ENCODE measurements at places on chromosomes 11 and 22.
A peak's percentile ranks its signal among the peaks of the same experiment; 100 is the strongest.

DNA sequence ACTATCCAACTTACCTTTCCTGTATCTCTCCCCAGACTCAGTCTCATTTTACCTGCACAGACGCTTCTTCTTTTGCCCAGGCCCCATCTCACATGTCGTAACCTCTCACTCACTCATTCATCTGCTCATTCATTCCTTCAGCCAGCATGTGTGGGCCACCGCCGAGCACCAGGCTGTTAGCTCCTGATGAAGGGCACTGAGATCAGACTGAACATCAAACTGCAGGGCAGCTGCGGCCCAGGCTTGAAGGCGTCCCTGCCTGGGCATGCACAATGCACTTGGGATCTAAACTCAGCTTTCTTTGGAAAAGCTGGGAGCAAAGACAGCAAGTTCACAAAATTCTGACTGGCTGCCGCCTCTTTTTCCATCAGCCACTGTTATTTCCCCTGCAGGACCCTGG lies 1456.3 kb downstream of the BRD1 start:
- no peak for DNase-seq

DNA sequence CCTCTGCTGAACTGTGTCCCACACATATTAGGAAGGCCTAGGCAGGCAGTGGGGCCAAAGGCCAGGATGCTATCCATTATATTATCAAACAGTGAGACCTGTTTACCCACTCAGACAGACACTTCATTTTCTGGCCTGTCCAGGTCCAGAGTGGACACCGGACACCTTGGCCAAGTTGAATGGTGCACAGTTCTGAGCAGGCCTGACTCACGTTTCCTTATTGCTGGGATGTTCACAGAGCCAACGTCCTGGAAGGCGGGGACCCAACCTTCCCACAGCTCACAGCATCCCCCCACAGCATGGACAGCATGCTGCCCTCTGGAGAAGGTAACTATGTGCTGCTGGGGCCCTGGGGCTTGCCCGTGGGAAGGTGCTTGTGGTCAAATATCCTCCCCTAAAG lies 86.6 kb downstream of the BTBD10 start:
- DNase-seq: no peak

DNA sequence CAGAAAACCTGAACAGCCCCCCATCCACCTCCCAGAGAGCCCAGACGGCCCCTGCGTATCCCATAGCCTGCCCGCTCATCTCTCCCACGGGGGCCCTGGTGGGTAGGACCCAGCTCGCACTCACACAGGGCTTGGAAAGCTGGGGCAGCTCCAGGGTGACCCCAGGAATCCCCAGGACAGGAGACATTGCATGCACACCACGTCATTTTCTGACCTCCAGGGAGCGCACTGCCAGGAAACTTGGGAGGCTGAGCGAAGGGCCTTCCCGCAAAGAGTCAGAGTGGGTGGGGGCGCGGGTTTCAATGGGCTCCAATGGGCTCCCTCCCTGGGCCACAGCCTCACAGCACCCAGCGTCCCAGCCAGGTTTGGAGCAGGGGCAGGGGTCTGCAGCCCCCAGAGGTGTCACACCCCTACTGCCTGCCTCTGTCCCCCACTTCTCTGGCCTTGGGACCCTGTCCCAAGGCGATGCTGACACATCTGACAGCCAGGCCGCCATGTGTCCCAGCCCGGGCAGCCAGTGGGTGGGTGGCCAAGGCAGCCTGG lies 8.2 kb upstream of the SYT8 start:
- no peak for DNase-seq

- no peak for DNase-seq
Observed at GRCh38 chr11:22539821-22540256, 85.8 kb downstream of the FANCF start.

DNA sequence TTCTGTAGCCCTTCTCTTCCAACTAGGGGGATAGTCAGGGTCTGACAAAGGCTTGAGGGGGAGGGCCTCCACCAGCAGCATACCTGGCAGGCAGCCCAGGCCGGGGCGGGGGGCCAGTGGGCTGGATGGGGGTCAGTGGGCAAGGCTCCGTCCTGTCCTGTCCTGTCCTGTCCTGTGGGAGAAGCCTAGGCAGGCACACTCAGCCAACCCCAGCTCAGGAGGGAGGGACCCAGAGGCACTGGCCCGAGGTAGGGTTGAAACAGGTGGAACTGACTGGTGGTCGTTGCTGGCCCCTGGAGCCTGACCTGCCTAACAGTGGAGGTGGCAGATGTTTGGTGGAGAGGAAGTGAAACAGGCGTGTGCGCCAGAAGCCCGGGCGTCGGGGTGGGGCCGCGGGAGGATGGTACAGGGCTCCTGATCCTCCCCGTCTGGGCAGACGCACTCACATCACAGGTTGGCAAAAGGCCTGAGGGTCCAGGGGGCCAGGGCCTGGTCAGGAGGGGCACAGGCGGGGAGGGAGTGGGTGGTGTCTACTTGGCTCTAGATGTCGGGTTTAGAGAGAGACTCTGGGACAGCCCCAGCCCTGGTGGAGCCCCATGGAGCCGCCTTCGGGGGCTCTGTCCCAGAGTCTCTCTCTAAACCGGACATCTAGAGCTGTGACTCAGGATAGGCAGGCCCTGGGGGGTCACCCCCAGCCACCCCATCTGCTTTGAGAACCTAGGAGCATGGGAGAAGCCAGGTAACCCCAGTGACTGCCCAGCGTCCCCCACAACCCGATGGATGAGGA lies 32.5 kb upstream of the GRAMD4 start:
- DNase-seq: no peak

GRCh38 chr11:17923217-17923616 lies 89.6 kb downstream of the SERGEF start:
- DNase-seq: no peak

- DNase-seq: no peak
Observed at GRCh38 chr22:28648792-28649191, 30.8 kb downstream of the TTC28 start.

DNA sequence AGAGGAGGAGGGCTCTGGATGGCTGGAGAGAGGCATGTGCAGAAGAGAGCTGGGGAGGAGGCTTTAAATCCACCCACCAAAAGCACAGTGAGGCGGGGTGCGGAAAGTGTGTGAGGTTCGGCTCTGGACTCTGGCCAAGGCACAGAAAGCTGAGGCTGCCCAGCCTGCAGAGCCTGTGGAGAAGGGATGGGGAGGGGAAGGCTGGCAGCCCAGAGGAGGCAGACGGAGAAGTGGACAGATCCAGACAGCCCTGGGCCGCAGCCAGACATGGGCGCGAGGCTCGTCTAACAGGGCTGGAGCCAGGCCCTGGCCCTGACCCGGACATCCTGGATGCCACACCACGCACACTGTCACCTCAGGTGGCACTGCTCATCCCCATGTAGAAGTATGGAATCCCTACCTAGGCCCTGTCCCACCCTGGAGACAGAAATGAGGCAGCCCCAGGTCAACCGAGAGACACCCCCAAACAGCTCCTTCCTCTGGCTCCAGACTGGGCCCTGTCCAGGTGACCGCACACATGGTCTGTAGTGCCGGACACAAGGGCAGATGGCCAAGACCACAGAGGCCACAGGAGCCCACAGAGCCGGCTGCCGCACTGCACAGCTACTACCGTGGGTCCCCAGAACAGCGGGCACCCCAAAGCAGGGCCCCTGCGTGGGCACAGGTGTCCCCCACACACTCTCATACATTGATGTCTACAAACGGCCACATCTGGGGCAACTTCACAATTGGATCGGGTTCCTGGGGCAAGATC lies 16.6 kb upstream of the MOB2 start:
- DNase-seq: no peak

DNA sequence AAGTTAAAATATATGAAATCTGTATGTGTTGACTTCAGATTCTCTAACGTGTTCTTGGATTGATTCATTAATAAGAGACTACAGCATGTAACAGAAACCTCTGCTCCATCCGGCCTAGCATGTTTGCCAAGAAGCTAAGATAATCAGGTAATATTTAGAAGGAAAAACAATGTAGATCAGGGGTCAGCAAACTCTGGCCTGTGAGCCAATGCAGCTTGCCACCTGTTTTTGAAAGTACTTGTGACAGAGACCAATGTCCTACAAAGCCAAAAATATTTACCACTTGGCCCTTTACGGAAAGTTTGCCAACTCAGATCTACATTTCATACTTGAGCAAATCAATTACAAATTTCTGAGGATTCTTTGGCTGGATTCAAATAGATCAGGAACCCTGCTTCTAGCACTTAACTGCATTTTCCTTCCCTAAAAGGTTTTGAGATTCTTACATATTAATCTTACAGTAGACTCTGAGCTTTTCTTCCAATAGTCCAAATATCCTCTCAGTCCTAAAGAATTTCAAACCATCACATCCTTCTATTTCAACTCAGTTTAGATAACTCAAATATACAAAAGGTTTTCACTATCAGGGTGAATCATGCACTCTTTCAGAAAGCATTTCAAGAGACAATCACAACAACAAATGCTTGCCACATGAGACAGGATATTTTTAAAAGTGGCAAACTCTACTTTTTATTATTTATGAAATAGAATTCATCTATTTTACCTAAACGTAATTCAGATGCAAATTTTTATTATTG lies 29.5 kb downstream of the APOL5 start:
- DNase-seq: no peak

DNA sequence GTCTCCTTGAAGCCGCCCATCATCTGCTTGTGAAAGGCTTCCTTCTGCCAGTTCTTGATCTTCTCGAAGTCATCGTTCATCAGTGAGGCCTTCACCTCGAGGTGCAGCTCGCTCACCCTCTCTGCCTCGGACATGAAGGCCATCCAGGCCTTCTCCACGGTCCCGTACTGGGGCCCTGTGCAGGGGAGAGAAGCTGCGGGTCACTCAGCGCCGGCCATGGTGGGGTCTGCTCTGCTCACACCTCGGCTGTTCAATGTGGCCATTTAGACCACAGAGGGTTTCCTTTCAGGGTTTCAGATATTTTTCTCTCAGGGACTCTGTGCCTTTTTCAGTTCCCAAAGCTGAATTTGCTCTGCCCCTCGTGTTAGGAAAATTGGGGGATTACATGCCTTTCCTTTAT lies 33.9 kb upstream of the ARFGAP3 start:
- DNase-seq: no peak

DNA sequence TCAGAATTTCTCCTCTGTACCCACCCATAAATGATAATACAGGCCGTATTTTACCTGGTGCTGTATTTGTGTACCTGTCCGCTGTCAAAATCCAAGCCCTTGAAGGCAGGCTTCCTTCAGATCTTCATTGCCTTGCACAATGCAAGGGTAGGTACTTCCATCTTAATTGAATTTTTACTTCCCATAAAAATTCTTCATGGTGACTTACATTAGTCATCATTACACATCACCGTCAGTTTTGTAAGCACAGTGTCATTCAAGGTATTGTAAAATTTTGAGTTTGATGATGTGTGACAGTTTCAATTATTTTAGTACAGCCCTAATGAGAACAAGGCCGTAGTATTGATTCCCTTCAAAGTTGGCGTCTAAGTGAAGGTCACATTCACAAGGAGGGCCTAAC lies 770 bp upstream of the TSG101 start:
- DNase-seq: no peak

- no peak for DNase-seq
Observed at GRCh38 chr22:20664594-20664959, 109.3 kb upstream of the SERPIND1 start.

DNA sequence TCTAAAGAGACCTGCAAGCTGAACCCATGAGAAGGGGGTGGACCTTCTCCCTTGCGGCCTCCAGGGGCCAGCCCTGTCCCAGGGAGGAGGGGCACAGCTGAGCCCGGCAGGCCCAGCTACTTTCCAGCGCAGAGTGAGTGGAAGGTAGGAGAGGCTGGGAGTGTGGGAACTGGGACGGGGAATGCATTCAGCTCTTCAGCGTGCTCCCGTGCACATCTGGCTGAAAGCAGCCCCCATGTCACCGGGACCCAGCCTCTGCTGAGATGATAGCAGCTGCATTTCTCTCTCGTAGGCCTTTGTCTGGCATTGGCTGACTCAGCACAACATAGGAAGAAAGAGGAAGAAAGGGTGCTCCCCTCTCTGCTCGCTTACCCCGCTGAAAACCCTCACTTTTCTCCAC lies 951.5 kb downstream of the TBC1D22A start:
- no peak for DNase-seq

GRCh38 chr11:60214386-60214785 lies 28.6 kb downstream of the MS4A4E start:
- DNase-seq: no peak

GRCh38 chr11:118742304-118742703 lies 48.7 kb downstream of the DDX6 start:
- no peak for DNase-seq

DNA sequence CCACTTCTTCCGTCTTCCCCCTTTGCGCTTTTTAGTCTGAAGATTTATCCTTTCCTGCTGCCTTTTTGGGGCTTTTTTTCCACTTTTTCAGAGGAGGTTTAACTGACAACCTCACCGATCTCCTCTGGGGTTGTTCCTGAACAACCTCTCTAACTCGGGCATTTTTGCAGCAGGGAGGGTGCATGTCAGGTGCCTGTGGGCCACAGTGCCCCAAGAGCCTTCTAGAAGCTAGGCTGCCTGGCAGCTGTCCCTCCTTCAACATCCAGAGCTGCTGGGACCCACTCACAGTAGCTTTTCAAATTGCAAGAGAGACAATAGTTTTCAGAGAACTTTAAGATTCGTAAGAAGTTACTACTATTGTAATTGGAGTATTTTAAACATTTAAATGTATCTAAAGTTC lies 1112.4 kb upstream of the CNTN5 start:
- no peak for DNase-seq

- DNase-seq: no peak
Observed at GRCh38 chr11:22640862-22641261, 15.2 kb upstream of the FANCF start.

DNA sequence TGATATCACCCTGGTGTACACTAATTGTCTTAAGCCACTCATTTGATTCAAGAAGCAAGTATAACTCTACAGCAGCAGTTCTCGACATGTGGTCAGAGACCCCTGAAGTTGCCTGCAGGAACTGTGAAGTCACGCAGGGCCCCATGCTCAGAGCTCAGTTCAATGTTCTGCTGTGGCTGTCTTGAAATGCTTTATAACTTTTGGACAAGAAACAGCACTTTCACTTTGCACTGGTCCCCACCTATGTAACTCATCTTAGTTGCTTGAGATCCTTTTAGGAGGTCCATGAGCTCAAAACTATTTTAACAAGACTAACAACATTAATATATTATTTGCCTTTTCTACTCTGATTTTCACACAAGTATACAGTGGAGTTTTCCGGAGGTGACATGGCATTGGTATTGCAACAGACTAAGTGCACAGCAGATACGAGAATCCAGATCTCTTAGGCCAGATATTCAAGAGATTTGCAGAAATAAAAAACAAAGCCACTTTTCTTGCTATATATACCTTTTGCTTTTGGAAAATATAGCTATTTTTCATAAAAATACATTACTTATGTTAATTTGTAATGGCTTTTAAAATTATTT lies 64.8 kb downstream of the PRR5L start:
- no peak for DNase-seq

DNA sequence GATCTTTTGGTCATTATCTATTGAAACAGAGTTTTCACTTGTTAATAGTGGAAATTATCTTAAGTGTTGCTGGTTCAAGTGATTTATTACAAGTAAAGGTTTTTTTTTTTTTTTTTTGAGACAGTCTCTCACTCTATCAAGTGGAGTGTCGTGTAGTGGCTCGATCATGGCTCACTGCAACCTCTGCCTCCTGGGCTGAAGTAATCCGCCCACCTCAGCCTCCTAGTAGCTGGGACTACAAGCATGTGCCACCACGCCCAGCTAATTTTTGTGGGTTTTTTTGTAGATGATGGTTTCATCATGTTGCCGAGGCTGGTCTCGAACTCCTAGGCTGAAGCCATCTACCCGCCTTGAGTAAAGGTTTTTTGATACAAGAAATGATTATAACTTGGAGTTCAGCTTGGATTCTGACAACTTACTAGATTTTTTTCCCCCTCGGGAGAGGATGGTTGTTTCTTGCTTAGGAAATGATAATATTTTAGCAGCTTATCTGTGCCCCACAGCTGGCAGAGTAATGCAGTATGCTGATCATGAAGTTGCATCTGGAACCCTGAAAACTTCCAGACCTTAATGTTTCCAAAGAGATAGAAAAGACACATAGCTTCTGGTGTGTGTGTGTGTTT lies 68.9 kb downstream of the MTMR3 start:
- peak; percentile 92 for DNase-seq

All from hematopoietic multipotent progenitor cell treated with erythropoietin and hydrocortisone succinate and interleukin-3 and kit ligand, for 17 days (in vitro differentiated cells).